Glutamatergic neuron (in vitro differentiated cells): ENCODE measurements at places on chromosomes 7 and 10. TPM values are rescaled to one million over a fixed set of nuclear protein-coding genes. Genes with fewer than 3 reads are reported as not detected.

The DRGX gene
- 65.2 TPM for total RNA-seq

The ATP6V0A4 gene
- not detected for total RNA-seq

The GIMAP4 gene
- total RNA-seq, result not detected

The CPEB3 gene
- 8.0 TPM for total RNA-seq

The SRGN gene
- not detected for total RNA-seq

The SPDYE16 gene
- 0.20 TPM for total RNA-seq

The CYP2W1 gene
- total RNA-seq, result 1.3 TPM

The KIF11 gene
- total RNA-seq, result 7.2 TPM

GRCh38 chr7:74684473-74684872 is 27.0 kb downstream of the GTF2I start:
- no peak overlapping the region for H3K27ac ChIP-seq
- H3K4me3 ChIP-seq, result no peak overlapping the region
- H3K36me3 ChIP-seq, result peaks cover 5% of the 10 kb centered on the region
- DNase-seq, result no peak
- peaks cover 8% of the 10 kb centered on the region for H3K4me1 ChIP-seq

DNA sequence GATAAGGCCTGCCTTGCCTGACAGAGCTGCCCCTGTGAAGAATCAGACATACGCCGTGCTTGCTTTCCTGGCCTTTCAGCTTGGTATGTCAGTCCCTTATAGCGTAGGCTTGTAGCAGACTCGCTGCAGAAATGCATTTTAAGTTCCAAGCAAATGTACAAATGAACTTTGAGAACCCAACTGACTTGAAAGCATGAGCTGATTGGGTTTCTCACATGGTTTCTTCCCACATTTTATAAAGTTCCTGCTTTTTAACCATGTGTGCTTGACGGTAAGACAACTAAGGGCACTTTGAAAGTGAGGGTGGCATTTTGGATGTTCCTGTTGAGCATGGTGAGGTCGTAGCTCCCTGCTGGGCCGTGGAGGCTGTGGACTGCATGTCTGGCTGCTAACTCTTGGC is 62.6 kb downstream of the CCNY start:
- DNase-seq, result no peak
- no peaks in the 10 kb centered on the region for H3K36me3 ChIP-seq
- H3K27ac ChIP-seq, result no peak overlapping the region
- H3K27me3 ChIP-seq, result peaks cover 13% of the 10 kb centered on the region
- H3K4me3 ChIP-seq, result peak overlapping the region; percentile 41
- H3K4me1 ChIP-seq, result peaks cover 60% of the 10 kb centered on the region

DNA sequence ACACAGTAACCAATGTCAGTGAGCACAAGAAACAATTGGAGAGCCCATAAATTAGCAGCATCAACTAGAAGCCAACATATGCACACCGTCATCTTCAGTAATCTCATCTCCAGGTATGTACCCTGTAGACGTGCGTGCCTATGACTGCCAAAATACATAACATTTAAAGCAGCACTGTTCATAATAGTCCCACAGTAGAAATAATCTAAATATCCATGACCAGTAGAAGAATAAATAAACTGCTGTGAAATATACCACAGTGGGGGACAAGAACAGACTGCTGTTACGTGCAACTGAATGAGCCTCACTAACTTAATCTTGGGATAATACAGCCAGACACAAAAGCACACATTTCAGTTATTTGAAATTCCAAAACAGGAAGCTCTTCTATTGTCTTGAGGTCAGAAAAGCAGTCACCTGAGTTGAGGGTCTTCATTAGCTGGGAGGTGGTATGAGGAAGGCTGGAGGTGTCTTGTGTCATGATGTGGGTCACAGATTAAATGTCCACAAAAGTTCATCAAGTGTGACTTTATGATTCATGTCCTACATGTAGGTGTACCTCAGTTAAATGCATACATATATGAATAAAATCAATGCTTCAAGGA is 454.2 kb upstream of the AKR1E2 start:
- H3K4me3 ChIP-seq, result no peak overlapping the region
- no peak overlapping the region for H3K27ac ChIP-seq
- H3K27me3 ChIP-seq, result no peaks in the 10 kb centered on the region
- no peak for DNase-seq
- no peaks in the 10 kb centered on the region for H3K4me1 ChIP-seq

DNA sequence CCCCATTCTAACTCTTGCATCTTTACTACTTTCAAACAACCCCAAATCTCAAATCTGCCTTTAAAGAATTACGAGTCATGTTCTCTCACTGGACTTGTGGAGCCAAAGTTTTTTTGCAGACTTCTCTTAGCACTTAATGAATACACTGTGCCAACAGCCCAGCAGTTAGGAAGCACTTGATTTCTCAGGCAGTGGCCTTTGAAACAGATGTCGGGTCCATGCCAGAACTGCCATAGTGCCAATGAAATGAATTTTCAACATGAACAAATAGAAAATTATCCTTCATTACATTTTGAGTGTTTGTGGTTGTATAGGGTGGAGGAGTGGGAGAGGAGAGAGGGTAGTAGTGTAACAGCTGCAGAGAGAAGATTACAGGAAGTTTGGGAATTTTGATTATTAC is 5.9 kb downstream of the BORCS7 start:
- no peak overlapping the region for H3K4me3 ChIP-seq
- H3K27ac ChIP-seq, result no peak overlapping the region
- peaks cover 10% of the 10 kb centered on the region for H3K4me1 ChIP-seq
- H3K36me3 ChIP-seq, result no peaks in the 10 kb centered on the region
- H3K27me3 ChIP-seq, result peaks cover 3% of the 10 kb centered on the region

- DNase-seq, result no peak
- no peaks in the 10 kb centered on the region for H3K27me3 ChIP-seq
- no peak overlapping the region for H3K4me3 ChIP-seq
Measured at GRCh38 chr10:63760034-63760707, 239.0 kb downstream of the REEP3 start.

- H3K27me3 ChIP-seq, result no peaks in the 10 kb centered on the region
- no peak overlapping the region for H3K27ac ChIP-seq
- no peaks in the 10 kb centered on the region for H3K36me3 ChIP-seq
- no peaks in the 10 kb centered on the region for H3K4me1 ChIP-seq
- no peak overlapping the region for H3K4me3 ChIP-seq
- no peak for DNase-seq
Measured at GRCh38 chr10:11338160-11338844, 273.1 kb downstream of the USP6NL start.

GRCh38 chr10:126098226-126098581 is 201.8 kb downstream of the FANK1 start:
- no peaks in the 10 kb centered on the region for H3K36me3 ChIP-seq
- no peaks in the 10 kb centered on the region for H3K27me3 ChIP-seq
- no peak overlapping the region for H3K27ac ChIP-seq
- H3K4me1 ChIP-seq, result no peaks in the 10 kb centered on the region
- H3K4me3 ChIP-seq, result no peak overlapping the region

DNA sequence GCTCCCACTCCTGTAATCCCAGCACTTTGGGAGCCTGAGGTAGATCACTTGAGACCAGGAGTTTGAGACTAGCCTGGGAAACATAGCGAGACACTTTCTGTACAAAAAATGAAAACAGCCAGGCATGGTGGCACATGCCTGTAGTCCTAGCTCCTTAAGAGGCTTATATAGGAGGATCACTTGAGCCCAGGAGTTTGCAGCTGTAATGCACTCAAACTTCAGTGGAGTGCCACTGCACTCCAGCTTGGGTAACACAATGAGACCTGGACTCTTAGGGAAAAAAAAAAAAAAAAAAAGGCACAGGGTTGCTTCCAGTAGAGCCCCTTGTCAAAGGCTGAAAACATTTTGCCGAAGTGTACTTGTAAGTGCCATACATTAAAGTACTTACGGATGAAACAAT is 195.3 kb downstream of the PHTF2 start:
- peaks cover 2% of the 10 kb centered on the region for H3K27me3 ChIP-seq
- H3K4me1 ChIP-seq, result peaks cover 3% of the 10 kb centered on the region
- H3K27ac ChIP-seq, result no peak overlapping the region
- H3K36me3 ChIP-seq, result peaks cover 6% of the 10 kb centered on the region
- no peak for DNase-seq

GRCh38 chr7:135111379-135111778 is 36.5 kb upstream of the TMEM140 start:
- H3K27me3 ChIP-seq, result no peaks in the 10 kb centered on the region
- H3K4me3 ChIP-seq, result no peak overlapping the region
- DNase-seq, result no peak
- no peaks in the 10 kb centered on the region for H3K4me1 ChIP-seq
- no peaks in the 10 kb centered on the region for H3K36me3 ChIP-seq
- H3K27ac ChIP-seq, result no peak overlapping the region

DNA sequence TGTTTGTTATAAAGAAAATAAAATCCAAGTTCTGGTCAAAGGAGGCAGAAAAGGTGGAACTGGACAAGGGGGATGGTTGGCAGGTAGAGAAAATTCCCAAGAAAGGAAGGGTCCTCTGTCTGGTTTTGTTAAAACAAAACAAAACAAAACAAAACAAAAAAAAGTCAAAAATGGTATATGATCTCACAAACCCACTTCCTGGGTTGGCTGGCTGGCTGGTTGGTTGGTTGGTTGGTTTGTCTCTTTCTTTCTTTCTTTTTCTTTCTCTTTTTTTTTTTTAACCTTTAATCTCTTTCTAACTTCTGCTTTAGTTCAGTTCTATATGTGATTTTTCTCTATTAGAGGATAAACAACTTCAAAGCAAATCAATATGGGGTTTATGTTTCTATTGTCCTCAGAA is 41.1 kb upstream of the CPN1 start:
- no peaks in the 10 kb centered on the region for H3K27me3 ChIP-seq
- DNase-seq, result no peak
- peaks cover 5% of the 10 kb centered on the region for H3K36me3 ChIP-seq
- H3K4me3 ChIP-seq, result no peak overlapping the region

DNA sequence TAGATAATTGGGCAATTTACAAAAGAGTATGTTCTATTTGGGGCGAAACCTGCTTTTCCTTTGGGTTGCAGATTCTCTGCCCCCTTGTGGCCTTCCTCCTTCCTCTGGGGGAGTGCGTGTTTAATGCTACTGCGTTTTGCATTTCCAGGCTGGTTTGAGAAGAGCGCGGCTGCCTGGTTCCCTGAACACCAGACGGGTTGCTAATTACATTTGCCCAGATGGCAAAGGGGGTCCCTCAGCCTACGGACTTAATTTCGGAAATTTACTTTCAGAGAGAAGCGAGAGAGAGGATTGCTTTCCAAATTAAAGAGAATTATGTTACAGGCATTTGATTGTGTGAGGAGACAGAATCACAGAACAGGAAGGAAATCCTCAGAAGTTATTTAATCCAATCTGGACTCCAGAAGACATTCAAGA is 91.9 kb upstream of the JAZF1 start:
- H3K36me3 ChIP-seq, result no peaks in the 10 kb centered on the region
- peak; percentile 63 for DNase-seq
- no peaks in the 10 kb centered on the region for H3K27me3 ChIP-seq
- H3K27ac ChIP-seq, result peak overlapping the region; percentile 76
- H3K4me1 ChIP-seq, result peaks cover 6% of the 10 kb centered on the region

GRCh38 chr7:3168370-3168769 is 124.7 kb upstream of the CARD11 start:
- H3K4me3 ChIP-seq, result no peak overlapping the region
- H3K27ac ChIP-seq, result no peak overlapping the region
- H3K36me3 ChIP-seq, result peaks cover 17% of the 10 kb centered on the region

DNA sequence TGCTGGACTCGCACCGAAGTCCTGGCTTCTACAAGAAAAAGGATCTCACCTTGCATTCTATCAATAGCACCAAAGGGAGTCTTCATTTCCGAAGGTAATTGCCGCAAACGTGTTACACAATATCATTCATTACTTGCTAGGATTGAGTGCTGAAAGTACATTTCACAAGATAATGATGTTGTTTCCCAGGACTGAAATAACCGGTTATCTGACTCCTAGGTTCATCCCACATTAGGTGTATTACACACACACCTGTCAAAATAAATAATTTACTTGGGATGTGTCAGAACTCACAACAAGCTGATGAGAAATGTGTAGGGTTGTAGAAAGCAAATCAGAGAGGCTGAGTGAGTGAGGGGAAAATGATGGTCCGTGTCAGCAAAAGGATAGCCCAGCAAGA is 219.4 kb upstream of the RHOBTB1 start:
- no peak for DNase-seq
- peaks cover 2% of the 10 kb centered on the region for H3K27me3 ChIP-seq
- H3K4me1 ChIP-seq, result no peaks in the 10 kb centered on the region
- H3K4me3 ChIP-seq, result no peak overlapping the region

DNA sequence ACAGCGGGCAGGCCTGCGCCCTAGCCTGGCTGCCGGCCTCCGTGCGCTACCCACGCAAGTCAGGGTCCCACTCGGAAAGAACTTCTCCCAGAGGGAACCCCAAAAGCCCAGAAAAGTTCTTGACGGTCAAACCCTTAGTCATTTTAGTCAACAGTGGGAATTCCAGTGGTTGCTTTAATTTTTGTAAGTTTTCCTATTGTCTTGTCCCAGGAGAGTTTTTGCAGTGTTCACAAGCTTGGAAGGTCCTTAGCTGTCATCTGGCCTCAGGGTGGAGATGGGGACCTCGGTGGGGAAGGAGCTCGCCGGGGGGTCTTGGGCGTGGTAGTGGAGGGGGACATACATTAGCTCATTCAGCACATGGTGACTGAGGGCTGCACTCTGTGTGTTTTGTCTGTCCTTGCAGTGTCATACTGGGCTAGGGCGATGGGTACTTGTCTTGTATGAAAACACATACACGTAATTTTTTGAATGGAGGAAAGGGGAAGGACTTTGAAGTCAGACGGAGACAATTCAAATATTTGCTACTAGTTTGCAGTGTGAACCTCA is 736 bp downstream of the MINDY4 start:
- peak overlapping the region; percentile 16 for H3K27ac ChIP-seq
- peaks cover 3% of the 10 kb centered on the region for H3K4me1 ChIP-seq
- DNase-seq, result no peak
- H3K36me3 ChIP-seq, result peaks cover 4% of the 10 kb centered on the region

- H3K27ac ChIP-seq, result peak overlapping the region; percentile 37
- peaks cover 31% of the 10 kb centered on the region for H3K4me1 ChIP-seq
- peaks cover 4% of the 10 kb centered on the region for H3K36me3 ChIP-seq
- no peak for DNase-seq
Measured at GRCh38 chr10:571688-572451, 117.6 kb downstream of the DIP2C start.

DNA sequence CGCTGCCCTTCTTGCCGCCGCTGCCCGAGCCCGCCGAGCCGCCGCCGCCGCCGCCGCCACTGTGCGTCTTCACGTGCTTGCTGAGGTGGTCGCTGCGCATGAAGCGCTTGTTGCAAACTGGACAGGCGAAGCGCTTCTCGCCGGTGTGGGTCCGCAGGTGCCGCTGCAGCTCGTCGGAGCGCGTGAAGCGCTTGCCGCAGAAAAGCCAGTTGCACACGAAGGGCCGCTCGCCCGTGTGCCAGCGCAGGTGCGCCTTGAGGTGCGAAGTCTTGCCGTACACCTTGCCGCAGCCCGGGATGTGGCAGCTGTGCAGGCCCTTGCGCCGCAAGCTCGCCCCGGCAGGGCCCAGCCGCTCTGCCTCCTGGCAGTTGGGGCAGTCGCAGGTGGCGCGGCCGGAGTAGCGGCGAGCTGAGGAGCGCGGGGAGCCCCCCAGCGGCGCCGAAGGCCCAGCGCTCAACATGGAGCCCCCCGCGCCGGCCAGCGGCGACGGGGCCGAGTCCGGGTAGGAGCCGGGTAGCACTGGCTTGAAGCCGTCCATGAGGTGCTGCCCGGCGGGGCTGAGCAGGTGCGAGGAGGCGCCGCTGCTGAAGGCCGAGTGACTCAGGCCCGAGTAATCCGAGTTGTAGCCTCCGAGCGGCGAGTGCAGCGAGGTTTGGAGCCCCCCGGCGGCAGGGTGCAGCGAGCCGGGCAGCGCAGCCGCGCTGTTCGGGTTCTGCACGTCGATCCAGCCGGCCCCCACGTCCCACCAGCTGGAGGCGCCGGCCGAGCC is 2.1 kb downstream of the SP8 start:
- no peak overlapping the region for H3K27ac ChIP-seq
- no peak overlapping the region for H3K4me3 ChIP-seq
- no peaks in the 10 kb centered on the region for H3K36me3 ChIP-seq
- peaks cover 8% of the 10 kb centered on the region for H3K4me1 ChIP-seq
